Naive B cell (primary cell): ENCODE measurements at places on chromosomes 4 and X. TPM values are rescaled to one million over a fixed set of nuclear protein-coding genes. Genes with fewer than 3 reads are reported as not detected.

TNMD gene
- not detected for polyA plus RNA-seq

PNMA6F gene
- not detected for polyA plus RNA-seq

GRID2 gene
- not detected for polyA plus RNA-seq

- DNase-seq = no peak
Measured at GRCh38 chr4:151690876-151691275, 69.9 kb downstream of the GATB start.

DNA sequence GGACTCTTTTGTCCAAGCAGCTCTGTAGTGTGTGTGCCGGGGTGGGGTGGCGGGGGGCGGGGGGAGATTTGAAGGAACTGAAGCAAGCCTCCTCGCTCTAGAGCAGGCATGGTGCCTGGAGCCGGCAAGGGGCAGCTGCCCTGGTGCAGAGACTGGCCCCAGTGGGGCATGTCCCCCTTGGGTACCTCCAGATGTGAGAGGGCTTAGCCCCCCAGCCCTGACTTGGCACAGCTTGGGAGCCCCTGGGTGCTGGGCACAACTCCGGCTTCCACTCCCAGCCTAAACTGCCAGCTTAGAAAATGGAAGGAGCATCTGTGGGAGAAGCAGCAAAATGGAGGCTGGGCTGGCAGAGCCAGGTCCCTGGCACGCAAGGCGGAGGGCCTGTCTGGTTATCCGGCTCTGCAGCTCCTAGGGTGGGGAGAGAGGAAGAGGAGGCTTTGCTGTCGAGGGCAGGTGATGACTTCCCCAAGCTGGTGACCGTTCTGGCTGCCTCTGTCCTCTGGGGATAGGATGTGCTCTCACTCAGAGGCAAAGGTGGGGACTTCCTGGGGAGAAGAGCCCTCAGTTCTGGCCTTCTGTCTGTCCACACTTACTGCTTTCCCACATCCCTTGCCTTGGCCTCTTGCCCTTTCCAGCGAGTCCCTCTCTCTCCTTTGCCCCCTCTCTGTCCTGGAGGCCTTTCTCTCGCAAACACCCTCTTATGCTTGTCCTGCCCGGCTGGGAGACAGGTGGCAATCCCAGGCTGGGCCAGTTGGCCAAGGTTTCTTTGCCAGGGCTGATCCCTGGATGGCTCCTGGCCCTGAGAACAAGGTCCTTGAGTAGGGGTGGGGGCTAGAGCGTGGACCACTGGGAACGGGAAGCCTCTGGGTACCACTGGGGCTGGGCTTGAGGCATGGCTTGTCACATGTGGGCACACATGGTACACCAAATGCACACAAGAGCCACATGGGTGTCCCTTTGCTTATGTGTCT is 2.0 kb downstream of the DLG3 start:
- DNase-seq = no peak

GRCh38 chr4:26088433-26088928 is 174.5 kb downstream of the SMIM20 start:
- DNase-seq = peak; percentile 25

DNA sequence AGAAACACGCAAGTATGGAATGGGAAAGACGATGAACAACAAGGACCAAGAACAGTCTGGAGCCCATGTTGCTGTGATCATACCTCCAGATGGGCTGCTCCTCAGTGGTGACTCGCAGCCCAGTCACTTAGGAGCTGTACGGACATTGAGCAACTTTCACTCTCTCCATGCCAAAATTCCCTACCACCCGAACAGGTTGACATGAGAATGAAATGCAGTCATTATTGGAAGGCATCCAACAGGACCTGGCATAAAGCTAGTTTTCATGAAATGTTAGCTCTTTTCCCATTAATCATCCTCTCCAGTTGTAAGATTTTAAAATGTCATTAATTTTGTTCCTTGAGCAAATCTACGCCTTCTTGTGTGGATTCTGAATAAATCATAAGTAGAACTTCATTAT is 82.7 kb upstream of the GPM6B start:
- DNase-seq = no peak

GRCh38 chr4:6216588-6216987 is 16.2 kb upstream of the JAKMIP1 start:
- DNase-seq = no peak

- no peak for DNase-seq
Measured at GRCh38 chr4:109026588-109026987, 263.7 kb upstream of the ETNPPL start.

- DNase-seq = no peak
Measured at GRCh38 chr4:167452922-167453430, 218.7 kb upstream of the SPOCK3 start.

DNA sequence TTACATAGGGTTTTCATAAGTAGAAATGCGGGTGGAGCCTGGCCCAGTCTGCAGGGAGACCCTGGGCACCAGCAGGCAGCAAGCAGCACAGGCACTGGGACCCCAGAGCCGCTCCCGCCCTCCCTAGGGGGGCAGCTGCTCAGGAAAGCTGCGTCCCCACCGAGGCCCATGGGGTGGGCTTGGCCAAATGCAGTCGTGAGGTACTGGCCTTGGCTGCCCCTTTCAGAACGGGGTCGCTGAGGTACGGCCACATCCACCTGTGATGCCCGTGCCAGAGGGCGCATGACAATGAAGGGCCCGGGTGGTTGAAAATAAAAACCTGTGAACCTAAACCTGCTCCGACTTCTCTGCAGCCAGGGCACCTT is 16.7 kb downstream of the TMEM175 start:
- no peak for DNase-seq

- no peak for DNase-seq
Measured at GRCh38 chr4:147674496-147674895, 9.5 kb downstream of the PRMT9 start.

- DNase-seq = no peak
Measured at GRCh38 chr4:98094118-98094517, 49.2 kb downstream of the STPG2 start.

GRCh38 chr4:52096048-52096447 is 44.9 kb downstream of the SPATA18 start:
- DNase-seq = no peak

- DNase-seq = no peak
Measured at GRCh38 chrX:109624641-109625616, at the start of gene KCNE5. TSS of gene KCNE5 (minus strand) at chrX:109625172. CDS start at chrX:109625020, 152 bp downstream.
